Stimulated activated CD4-positive, alpha-beta T cell treated with anti-CD3 and anti-CD28 coated beads, Interleukin-15, amount 100 ng/mL, for 1 hour (primary cell): ENCODE measurements at places on chromosomes 5 and 9.

- no peak for DNase-seq
These were observed at the start of gene SH2D3C for GRCh38 chr9:127778280-127779135. TSS of gene SH2D3C (minus strand) at chr9:127778666. CDS start at chr9:127778627, 39 bp downstream.

GRCh38 chr9:106106396-106106795 lies 412.1 kb downstream of the TMEM38B start:
- DNase-seq = no peak

DNA sequence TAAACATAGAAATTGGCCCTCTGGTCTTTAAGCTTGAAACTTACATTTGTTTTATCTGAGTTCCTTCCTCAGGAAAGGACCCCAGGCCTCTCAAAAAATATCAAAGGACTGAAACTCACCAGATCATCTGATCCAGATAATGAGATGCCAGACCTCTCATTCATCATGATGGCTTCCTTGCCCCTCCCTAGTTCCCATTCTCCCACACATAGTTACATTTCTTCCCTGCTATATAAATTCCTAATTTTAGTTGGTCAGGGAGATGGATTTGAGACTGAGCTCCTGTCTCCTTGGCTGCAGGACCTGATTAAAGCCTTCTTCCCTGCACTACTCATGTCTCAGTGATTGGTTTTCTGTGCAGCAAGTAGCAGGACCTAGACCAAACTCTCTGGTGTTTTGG lies 119.4 kb upstream of the SPIN1 start:
- DNase-seq = no peak

DNA sequence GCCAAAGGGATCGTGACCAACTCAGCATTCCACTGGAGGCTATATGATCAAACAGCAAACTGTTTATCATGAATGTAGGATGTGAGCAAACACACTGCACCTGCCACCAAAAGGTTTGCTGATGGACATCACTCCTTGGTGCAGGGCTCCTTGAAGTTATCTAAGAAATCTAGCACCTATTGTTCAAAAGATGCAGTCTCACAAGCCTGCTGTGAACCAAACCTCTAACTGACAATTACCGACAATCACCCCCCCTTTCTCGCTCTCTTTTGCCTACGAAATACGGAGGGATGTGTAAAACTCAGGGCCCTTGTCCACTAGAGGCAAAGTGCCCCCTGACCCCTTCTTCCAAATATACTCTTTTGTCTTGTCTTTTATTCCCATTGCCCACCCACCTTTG lies 2.5 kb upstream of the CLTA start:
- no peak for DNase-seq

DNA sequence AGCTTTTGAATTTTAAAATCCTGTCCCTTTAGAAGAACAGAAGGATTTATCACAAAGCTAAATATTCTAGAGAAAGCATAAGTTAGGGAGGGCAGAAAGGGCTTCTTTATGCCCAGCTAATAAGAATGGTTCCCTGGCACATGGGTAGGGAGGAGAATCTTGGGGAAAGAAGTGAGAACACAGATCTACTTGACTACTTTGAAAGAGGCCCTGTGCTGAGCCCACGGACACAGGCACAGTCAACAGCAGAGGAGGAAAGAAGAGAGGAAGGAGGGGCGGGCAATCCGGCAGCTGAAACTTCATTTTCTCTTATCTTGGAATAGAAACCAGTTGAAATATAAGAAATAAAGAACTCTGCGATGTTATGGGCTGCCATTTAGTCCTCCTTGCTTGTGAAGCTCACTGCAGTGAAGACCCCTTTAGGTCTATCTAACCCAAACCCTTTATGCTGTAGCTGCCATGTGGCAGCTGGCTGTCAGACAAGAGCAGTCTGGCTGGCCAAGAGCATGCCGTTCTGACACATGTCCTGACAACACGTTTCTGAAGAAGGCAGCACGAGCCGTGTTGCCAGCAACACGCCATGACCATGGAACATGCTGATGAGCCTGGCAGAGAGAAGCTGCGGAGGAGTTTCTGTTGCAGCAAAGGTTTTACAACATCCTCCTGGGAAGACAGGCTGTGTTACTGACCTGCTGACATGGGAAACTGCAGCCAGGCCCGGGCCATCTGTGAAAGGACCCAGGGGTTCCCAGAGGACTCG lies 34.2 kb downstream of the ABLIM3 start:
- DNase-seq = no peak

GRCh38 chr5:135487037-135487395 lies 34.9 kb upstream of the TIFAB start:
- DNase-seq = no peak

DNA sequence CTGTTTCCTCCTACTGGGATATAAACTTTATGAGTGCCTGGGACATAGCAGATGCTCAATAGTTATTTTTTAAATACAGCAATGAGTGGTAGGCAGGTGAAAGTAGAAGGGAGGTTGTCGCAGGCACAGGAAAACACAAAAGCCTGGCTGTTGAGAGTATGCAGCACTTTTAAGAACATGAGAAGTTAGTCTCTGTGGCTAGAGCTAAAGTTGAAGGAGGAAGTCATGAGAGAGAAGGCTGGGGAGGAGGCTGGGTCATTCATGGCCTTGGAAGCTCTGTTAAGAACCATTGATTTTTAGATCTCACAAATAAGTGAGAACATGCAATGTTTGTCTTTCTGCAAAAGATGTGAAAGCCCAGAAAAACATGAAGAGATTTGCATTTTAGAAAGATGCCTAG lies 126.7 kb downstream of the PRKACG start:
- no peak for DNase-seq

GRCh38 chr9:95981761-95982390 lies 106.4 kb downstream of the ERCC6L2 start:
- no peak for DNase-seq

GRCh38 chr5:107393851-107394250 lies 276.9 kb downstream of the EFNA5 start:
- DNase-seq = no peak

GRCh38 chr5:170747851-170748250 lies 35.7 kb upstream of the GABRP start:
- no peak for DNase-seq

GRCh38 chr5:179730852-179731251 lies 1.8 kb upstream of the MAML1 start:
- no peak for DNase-seq

- no peak for DNase-seq
These were observed 16.7 kb downstream of the SYK start for GRCh38 chr9:90818279-90818678.

- no peak for DNase-seq
These were observed 8.3 kb upstream of the LCN1 start for GRCh38 chr9:135512904-135513303.

DNA sequence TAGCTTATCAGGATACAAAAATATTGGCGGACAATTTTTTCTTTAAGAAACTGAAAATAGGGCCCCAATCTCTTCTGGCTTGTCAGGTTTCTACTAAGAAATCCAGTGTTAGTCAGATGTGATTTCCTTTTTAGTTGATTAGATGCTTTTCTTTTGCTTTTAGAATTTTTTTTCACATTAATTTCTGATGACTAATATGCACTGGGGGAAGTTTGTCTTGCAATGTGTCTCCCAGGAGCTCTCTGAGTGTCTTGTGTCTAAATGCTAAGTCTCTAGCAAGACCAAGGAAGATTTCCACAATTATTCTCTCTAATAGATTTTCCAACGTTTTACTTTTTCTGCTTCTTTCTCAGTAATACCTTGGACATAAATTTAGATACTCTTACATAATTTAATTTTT lies 559.8 kb upstream of the TYRP1 start:
- DNase-seq = no peak

DNA sequence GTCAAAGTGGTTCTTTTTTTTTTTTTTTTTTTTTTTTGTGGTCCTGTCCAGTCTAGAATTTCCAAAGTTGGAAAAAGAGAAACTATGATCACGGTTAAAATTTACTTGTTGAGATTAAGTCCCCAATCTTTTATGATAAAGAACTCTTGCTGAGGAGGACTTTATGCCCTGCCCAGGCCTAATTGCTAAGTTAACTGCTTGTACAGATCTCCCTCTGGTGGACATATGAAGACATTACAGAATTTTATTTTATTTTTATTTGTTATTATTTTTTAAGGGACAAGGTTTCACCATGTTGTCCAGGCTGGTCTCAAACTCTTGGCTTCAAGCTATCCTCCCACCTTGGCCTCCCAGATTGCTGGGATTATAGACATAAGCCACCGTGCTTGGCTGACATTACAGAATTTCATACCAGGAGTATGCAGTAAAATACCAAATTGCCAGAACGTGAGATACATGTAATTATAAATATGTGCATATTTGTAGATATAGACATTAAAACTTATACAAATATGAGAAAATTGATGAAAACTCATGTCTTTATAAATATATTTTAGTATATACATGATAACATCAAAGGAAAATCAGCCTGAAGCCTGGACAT lies 91.2 kb downstream of the RFK start:
- DNase-seq = no peak

DNA sequence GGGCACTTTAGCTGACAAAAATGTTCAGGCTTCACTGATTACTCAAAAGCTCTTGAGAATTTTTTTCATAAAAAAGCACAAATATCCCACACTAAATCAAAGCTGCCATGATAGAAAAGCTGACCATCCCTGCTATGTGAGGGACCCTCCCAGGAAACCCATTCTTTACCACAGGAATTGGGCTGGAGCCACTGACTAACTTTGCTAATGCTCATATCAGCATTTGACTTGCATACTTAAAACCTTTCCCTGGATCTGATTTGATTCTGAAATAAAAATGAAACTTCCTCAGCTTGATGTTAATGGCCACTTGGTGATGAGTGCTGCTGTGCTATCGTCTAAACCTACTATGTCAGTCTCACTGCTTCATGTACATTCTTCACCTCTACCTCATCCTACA lies 243.6 kb downstream of the PRELID2 start:
- no peak for DNase-seq

DNA sequence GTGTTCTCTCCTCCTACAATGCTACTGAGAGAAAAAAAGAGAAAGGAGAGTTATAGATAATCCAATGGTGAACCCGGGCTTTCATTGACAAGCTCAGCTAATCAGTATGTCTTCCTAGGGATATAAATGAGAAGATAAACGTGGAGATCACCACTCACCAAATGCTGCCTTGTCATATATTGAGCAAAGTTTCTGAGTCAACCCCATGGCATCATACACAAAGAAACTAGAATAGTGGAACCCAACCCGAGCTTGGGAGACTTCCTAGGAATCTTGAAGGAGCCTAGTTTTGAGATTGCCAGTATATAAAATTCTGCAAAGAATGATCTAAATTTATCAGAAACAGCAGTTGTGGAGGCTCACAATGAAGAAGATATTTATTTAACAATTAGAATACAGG lies 47.8 kb downstream of the PTPN3 start:
- DNase-seq = no peak

- DNase-seq = no peak
These were observed 7.6 kb downstream of the S1PR3 start for GRCh38 chr9:88998911-88999310.

- DNase-seq = no peak
These were observed 14.2 kb upstream of the NRARP start for GRCh38 chr9:137316012-137316981.

DNA sequence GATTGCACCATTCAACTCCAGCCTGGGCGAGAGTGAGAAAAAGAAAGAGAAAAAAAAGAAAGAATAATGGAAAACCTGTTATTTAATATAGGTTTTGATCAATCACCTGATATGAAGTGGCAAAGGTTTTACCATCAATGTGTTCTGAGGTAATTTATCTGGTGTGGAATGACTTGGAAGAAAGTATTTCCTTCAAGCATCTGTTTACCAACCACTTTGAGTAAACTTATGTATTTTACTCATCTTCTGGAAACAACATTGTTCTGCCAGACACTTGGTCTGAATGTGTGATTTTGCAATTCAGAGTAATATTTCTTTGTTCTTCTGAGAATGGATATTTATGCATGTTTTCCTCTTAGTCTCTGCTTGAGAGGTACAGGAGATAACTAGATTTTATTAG lies 24.3 kb downstream of the KIF2A start:
- DNase-seq = no peak

DNA sequence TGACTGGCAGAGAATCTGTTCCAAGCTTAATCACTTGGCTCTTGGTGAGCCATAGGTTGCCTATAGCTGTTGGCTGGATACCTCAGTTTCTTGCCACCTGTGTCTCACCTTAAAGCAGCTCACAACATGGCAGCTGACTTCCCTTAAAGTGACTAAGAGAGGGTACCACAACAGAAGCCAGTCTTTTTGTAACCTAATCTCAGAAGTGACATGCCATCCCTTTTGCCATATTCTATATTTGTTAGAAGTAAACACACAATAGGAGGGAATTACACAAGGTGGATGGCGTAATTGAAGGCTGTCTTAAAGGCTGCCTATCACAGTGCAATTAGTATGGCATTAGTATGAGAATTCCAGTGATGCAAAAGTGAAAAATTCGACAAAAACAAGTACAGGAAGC lies 28.1 kb downstream of the NIPBL start:
- no peak for DNase-seq

- DNase-seq = peak; percentile 50
These were observed 79.4 kb downstream of the ESM1 start for GRCh38 chr5:54905942-54906537.

DNA sequence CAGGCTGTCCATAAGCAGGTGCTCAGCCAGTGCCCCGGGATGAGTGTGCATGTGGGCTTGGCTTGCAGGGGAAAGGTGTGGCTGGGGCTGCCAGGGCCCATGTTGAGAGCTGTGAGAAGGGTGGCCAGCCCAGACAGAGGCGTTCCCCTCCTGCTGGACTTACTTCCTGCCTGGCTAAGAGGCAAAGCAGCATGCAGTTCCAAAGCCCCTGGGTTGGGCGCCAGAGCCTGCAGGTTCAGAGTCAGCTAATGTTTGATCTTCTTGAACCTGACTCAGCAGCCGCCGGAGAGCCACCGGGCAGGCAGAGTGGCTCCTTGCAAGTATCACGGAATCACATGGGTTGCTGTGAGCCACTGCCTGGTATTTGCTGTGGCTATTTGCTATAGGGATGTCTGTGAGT lies 168.4 kb upstream of the MAP1B start:
- no peak for DNase-seq

DNA sequence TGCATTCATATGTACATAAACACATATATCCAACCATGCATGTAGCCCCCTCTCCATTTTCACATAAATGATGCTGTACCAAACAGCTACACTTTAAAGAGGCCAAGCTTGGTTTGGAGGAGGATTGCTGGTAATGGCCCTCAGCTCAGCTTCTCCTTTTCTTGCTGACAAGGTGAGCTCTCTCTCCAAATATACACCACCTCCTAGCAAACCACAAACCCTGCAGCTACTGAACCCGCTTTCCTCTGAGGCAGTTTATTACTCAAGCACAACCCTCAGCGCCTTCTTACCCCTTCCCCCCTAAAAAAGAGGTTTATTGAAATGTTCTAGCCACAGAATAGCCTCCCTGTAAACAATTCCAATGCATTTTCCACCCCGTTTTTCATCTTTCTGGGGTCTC lies 54.0 kb downstream of the ALG2 start:
- DNase-seq = no peak

GRCh38 chr9:125521462-125522327 lies 185.3 kb downstream of the MAPKAP1 start:
- DNase-seq = no peak
